Renal cortex interstitium (tissue), 15 donors: ENCODE measurements at places on chromosomes 2 and 18. TPM values are rescaled to one million over a fixed set of nuclear protein-coding genes. Genes with fewer than 3 reads are reported as not detected.

GRCh38 chr2:39615675-39616074 lies 50.0 kb upstream of the TMEM178A start:
- DNase-seq, result no peak

DNA sequence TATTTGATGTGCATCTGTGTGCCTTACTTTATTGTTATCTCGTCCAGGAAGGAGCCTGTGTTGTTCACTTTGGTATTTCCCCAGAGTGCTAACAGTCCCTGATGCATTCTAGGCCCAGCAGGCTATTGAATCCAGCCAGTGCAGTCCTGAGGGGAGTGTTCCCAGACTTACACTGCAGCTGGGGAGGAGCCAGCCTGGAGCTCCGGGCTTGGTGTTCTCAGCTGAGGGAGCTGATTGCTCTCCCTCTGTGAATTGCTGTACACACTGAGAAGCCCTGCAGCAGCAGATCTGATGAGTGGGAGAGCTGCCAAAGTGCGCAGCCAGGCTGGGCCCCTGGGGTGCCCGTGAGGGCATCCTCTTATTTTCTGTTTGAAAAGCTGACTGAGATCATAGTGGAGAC lies 159.2 kb downstream of the GALNT3 start:
- DNase-seq, result no peak

DNA sequence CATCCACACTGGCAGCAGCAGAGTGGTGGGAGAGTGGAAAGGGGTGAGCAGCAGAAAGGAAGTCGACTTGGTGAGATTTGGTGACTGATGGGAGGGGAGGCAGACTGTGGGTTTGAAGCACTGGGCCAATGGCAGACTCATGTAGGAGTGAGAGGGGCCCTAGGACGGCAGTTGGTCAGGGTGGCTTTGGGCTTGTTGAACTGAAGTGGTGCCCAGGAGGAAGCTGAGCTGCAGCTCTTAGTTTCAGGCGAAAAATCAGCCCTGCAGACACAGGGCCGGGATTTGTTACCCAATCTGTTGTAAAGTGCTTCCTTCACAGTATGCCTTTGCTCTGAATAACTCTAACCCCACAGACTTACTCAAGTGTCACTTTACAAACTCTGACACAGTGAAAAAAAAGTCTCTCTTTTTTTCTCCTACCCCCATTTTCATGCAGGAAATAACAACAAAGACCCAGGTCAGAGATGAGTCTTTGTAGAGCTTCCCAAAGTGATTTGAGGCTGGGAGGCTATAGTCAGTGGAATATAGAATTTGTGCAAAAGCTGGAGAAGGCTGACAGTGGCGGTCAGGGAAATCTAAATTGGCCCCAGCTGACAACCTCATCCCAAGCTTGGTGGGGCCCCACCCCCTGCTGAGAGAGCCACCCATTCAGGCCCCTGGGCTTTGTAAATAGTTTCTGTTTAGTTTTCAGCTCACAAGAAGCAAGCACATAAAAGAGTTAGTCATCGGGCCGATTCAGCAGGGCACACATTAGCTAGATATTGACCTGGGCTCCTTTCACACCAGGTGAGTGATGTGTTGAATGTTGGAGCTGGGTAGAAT lies 226.9 kb downstream of the VAPA start:
- no peak for DNase-seq

- DNase-seq, result no peak
Observed at GRCh38 chr2:166773308-166773949, 114.9 kb upstream of the XIRP2 start.

DNA sequence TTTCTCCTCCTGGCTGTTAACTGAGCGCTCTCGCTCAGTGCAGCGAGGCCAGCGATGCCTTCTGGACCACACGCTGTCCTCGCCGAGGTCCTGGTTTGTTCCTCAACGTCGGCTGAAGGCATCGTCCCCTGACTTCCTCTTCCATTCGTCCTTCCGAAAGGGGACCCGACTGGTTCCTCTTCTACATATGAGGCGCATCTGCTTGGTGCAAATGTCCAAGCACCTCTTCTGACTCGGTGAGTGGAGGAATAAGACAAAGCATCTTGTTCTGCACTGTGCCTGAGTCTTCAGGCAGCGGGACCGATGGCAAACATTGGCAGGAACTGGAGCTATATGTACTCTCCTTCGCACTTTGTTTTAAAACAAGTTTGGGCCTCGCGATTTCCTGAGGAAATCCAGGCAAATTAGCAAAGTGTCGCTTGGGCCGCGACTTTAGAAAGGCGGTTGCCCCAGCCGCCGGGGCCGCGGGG lies 621 bp upstream of the KCNS3 start:
- DNase-seq, result no peak

- DNase-seq, result no peak
Observed at GRCh38 chr18:59127047-59127446, 12.6 kb upstream of the SEC11C start.

DNA sequence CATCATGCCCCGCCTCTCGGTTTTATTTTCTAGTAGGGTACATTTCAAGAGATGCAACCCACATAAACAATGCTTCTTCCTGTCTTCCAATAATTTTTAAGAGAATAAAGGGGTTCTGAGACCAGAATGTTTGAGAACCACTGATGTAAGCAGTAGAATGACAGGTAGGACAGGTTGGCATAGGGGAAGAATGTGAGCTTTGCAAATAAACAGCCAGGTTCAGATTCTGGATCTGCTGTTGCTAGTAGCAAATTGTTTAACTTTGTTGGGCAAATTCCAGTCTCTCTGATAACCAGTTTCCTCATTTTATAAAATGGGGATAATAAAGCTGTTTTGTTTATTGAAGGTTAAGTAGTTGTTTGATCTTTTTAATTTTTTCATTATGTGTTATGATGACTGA lies 32.8 kb downstream of the SOCS6 start:
- DNase-seq, result no peak

- no peak for DNase-seq
Observed at GRCh38 chr18:58501066-58501896, 127.6 kb downstream of the ALPK2 start.

DNA sequence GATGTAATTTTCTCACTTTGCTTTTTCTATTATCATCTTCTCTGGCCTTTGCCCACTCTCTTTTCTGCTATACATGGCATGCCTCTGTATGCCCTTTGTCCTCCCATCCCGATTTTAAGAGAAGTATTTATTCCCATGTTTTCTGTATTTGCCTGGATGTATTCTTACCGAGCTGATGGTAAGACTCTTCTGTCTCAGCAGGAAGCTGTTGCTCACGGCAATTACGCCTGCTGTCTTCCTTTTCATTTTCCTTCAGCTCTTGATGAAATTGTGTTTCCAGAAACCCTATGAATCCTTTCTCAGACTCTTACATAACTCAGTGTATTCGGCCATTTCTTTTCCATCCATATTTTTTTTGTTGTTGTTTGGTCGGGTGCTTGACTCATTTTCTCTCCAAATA lies 121.6 kb downstream of the SP3 start:
- DNase-seq, result no peak

DNA sequence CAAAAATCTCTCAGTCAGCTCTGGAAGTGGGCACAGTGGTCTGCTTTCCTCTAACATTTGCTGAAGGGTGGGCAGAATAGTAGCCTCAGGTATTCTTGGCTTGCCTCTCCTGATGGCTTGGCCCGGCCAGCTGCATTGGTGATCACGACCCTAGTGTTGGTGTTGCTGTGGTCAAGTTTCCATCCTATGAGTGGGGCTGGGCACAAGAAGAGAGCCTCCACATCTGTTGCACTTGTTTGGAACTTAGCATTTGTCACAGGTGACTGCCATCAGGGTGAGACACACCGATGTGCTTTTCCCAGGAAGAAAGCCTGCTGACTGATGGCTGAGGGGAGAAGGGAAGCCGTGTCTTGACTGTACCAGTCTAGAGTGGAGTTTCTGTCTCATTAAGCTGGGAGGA lies 33.1 kb upstream of the SNORC start:
- DNase-seq, result no peak

- DNase-seq, result no peak
Observed at GRCh38 chr2:7722212-7722910, 805.1 kb downstream of the RNF144A start.

- no peak for DNase-seq
Observed at GRCh38 chr2:169348321-169349024, 13.9 kb downstream of the LRP2 start.

DNA sequence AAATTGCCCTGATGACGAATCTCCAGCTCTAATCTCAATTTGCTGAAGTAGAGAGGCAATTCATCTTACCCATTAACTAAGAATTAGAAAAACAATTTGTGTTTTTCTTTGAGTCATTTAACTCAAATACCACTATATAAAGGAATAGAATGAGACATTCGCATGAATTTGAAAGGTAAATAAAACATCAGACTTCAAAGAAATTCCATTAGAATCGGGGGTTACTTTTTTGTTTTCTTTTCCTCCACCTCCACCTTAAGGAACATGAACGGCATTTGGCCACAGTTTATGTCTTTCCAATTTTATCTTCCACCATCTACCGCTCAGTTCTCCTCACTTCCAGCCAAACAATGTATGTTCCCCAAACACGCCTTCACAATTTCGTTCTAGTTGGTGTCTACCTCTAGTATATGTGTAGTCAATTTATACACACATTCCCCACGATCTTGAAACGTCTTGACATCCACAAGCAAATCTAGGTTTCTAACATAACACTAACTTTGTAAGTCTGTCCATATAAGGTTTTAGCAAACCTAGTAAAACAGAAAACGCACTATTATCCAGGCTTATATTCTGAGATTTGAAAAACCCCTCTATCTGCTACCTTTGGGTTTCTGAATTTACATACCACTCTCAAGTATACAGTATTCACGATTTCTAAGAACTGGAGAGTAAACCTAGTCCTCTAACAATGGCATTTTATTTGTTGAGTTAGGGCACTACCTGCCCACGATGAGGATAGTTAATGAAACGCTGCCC lies 1.2 kb upstream of the SMCHD1 start:
- DNase-seq, result peak; percentile 28

- DNase-seq, result no peak
Observed at GRCh38 chr2:96942907-96943632, 43.3 kb downstream of the FAM178B start.

The FSHR gene
- not detected for polyA plus RNA-seq

The HOXD12 gene
- polyA plus RNA-seq, result 0.76 TPM

The MYO3B gene
- 6.6 TPM for polyA plus RNA-seq

The PARD3B gene
- polyA plus RNA-seq, result 35.6 TPM

The TMEM169 gene
- 13.6 TPM for polyA plus RNA-seq
